Heart left ventricle (tissue), 16 donors: ENCODE measurements at places on chromosomes 7 and 10.

DNA sequence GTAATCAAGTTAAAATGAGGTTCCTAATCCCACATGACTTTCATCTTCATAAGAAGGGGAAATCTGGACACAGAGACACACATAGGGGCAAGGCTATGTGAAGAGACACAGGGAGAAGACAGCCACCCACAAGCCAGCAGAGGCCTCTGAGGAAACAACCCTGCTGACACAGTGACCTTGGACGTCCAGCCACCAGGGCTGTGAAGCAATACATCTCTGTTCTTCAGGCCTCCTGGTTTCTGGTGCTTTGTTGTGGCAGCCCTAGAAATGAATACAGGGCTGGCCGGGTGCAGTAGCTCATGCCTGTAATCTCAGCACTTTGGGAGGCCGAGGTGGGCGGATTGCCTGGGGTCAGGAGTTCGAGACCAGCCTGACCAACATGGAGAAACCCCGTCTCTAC, 183.9 kb downstream of the CXCL12 start:
- DNase-seq: no peak

DNA sequence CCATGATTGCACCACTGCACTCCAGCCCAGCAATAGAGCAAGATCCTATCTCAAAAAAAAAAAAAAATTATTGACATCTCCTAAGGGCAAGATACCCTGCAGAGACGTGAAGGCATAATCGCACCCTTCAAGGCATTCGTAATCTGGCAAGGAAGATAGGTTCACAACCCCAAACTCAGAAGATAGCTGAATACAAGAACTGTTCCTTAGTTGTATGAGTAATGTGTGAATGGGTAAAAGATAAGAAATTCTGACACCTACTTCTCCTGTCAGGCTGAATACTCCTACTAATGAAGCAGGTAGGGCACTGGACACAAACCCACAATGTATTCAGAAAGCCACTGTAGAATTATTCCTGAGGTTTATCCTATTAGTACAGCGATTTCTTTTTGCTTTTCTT, 882.4 kb upstream of the AUTS2 start:
- no peak for DNase-seq

DNA sequence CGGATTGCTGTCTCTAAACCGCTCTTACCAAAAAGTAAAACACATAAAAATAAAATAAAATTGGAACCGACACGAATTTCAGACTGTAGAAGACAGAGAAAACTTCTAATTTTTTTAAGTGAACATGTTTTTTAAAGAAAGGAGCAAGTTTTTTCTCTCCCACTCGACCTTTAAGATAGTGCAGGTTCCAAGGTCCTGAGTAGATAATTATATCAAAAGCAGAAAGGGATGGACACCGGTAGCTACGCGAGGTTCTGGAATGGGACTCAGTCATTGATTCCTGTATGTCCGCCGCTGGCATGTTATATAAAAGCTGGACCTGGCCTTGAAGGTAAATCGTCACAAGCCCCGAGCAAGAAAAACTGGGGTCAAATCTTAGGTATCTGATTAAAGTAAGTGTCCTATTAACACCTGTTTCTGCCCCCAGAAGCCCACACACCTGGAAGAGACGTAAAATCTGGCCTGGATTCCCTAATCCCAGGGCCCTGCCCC, 462 bp upstream of the CISD1 start:
- DNase-seq: no peak

DNA sequence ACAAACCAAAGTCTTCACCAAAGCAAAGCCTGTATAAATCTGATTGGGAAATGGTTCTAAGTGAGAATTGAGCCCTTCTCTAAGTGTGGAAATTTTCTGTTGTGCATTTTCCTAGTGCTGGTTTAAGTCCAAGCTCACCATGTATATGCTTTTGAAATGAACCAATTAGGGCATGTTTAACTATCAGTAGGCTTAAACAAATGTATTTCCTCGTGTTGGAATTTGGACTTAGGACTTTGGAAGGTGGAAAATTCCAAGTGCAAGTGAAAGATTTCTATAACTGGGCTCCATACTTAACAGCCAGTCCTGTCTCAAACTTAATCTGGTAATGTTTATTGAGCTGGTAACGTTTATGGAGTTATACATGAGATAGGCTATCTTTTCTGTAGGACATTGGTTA, 28.5 kb downstream of the CCNY start:
- no peak for DNase-seq

DNA sequence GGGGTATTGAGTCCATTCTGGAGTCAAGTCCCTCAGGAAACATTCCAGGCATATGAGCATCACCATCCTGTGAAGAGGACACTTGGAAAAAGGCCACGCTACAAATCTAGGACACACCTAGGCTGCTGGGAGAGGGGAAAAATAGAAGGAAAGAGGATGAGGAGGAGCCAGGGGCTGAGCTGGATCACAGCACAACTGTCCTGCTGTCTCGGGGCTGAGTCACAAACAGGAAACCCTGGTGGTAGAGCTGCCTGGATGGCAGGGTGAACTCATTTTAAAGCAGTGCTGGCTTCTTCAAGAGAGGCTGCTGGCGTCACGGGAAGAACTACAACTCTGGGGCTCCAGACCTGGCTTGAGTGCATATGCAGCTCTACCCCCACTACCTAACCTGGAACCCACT, 151.5 kb downstream of the RNF216 start:
- DNase-seq: peak; percentile 33

GRCh38 chr7:66720561-66720960, 20.0 kb upstream of the RABGEF1 start:
- no peak for DNase-seq

GRCh38 chr7:95269640-95270039, 54.7 kb downstream of the PON1 start:
- DNase-seq: no peak

- no peak for DNase-seq
These were observed 16.8 kb upstream of the CCDC172 start for GRCh38 chr10:116307455-116307854.

- DNase-seq: no peak
These were observed 14.8 kb downstream of the FOXL3 start for GRCh38 chr7:304574-305409.

- no peak for DNase-seq
These were observed 7.8 kb downstream of the ZNF713 start for GRCh38 chr7:55895021-55895420.

GRCh38 chr10:96833220-96834001, 1.3 kb downstream of the LCOR start:
- peak; percentile 31 for DNase-seq

- DNase-seq: no peak
These were observed 241.7 kb upstream of the GHITM start for GRCh38 chr10:83897626-83898025.

DNA sequence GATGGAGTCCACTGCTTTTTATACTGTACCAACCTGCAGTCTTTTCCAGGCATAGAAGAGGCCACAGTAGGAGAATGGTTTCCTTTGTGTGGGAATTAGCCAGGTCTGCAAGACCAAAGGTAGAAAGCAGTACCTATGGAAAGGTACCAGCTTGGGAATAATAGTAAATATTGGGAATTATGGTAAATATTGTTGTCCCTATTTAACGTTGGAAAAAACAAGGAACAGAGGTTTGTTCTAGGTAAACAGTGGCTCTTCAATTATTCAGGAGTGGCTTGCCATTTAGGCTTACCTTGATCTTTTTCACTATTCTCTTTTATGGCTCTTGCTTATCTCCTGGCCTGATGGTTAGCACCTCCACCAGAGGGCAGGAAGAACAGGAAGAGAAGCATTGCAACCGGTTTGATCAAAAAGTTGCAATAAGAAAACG, 43.9 kb upstream of the GSAP start:
- no peak for DNase-seq

GRCh38 chr7:129771201-129771927, 159.8 kb downstream of the NRF1 start:
- no peak for DNase-seq

- DNase-seq: no peak
These were observed 95.8 kb downstream of the RAMP3 start for GRCh38 chr7:45253368-45253767.

GRCh38 chr10:111999205-111999914, 184.2 kb downstream of the GPAM start:
- DNase-seq: no peak

GRCh38 chr10:128610113-128610512, 483.9 kb upstream of the MKI67 start:
- no peak for DNase-seq

DNA sequence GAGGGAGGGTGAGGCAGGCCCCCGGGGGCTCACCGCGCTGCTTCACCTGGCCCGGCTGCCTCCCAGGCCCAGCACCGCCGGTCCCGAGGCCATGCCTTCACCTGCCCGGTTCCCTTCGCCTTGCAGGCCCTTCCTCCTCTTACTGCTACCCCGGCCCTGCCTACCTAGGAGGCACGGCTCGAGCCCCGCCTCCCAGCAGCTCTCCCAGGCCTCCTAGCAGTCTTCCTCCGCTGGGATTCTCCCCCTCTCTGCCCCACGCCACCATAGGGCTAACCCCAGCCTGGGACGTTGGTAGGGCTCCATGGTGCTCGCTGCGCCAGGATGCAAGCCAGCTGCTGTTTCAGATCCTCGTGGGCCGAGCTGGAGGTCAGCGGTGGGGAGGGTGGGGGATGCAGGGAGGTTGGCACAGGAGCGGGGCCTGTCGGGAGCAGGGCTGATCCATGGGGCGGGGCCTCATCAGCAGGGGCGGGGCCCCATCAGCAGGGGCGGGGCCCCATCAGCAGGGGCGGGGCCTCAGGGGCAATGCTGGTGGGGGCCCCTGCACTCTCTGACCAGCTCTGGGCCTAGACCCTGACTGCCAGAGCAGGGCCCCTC, 63.3 kb downstream of the RASGEF1A start:
- peak; percentile 25 for DNase-seq

GRCh38 chr7:151448261-151449252, 8.6 kb upstream of the CRYGN start:
- peak; percentile 66 for DNase-seq

DNA sequence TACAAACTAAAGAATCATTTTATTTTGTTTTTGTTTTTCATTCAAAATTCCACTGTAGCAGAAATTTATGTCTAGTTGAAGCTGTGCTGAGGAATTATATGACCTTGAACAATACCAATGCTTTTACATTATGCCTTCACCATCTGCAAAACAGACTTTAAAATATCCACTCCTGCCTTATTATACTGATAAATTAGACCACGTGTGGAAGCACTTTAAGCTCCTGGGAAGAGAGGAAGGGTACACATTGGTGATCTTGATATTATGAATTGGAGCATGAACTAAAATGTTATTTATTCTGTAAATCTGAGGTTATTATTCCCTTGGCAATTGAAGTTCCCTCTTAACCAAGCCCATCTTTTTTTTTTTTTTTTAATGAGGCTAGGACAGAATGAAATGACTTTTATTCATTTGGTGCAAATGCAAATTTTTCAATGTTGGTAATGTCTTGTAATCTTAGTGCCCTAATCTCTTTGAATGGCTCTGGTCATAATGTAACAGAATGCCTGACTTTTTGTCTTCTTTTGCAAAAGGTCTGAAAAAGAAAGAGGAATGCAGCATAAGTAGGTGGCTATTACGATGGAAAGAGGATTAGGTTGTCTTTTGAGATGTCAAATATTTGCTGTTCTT, 139.9 kb upstream of the COBL start:
- no peak for DNase-seq

DNA sequence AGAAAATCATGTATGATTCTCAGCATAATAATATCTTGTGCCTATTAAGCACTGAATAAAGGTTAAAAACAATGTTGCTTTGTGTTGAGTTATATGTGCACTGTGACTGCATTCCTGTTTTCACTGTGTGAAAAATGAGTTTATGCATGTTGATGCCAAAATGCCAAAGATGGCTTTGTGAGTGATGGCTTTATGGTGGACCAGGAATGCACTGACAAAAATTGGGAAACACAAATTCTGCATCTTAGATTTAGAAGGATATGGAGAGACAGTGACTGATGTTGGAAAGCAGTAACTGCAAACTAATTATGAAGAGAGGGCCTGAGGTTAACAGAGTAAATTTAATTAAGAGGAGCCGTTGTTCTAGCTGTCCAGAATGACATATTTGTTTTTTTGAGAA, 440.4 kb downstream of the KIF20B start:
- no peak for DNase-seq

DNA sequence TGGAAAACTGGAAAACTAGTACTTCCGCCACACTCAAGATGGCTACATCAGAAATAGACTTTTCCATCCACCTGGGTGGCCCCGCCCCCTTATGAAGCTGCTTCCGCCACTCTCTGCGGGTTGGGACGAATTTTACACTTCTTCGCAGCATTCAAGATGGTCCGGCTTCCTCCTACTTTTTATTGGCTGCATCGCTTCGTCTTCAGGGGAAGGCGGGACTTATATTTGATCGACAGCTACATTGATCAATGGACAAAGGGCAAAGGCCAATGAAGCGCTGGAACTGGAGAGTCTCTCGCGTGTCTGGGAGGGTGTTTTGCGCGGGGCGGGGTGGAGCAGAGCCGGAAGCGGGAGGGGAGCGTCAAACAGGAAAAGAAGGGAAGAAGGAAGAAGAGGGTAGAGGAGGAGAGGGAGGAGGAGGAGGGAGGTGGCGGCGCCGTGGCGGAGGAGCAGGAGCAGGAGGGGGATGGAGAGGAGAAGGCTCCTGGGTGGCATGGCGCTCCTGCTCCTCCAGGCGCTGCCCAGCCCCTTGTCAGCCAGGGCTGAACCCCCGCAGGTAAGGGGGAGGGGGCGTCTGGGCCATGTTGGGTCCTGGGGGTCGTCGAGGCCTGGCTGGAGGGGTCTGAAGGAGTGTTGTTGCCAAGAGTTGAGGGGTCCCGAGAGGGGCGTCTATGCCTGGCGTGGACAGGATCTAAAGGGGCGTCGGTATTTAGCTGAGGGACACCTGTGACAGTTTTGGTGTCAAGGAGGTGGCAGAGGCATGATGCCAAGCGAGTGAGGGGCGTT, at the start of gene WBP1L:
TSS of gene WBP1L (plus strand) at position 361 of the 786 bp plus-strand sequence. CDS start at position 467, 106 bp downstream.
- DNase-seq: peak; percentile 97

DNA sequence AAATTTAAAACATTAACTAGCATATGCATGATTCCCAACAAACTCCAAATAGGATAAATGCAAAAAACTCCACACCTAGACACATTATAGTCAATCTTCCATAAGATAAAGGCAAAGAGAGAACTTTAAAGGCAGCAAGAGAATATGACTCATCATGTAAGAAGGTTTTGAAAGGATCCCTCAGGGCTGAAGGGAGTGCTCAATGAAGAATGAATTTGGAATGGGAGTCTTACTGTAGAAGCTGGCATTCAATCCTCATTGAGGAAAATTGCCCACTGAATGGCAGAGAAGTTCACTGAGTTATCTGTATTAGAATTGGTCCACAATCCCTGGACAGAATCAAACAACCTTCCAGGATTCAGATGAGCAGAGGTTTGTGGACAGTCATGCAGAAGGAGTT, 26.1 kb upstream of the ZNF365 start:
- no peak for DNase-seq

- no peak for DNase-seq
These were observed 50.7 kb downstream of the HSPA12A start for GRCh38 chr10:116691635-116692034.

DNA sequence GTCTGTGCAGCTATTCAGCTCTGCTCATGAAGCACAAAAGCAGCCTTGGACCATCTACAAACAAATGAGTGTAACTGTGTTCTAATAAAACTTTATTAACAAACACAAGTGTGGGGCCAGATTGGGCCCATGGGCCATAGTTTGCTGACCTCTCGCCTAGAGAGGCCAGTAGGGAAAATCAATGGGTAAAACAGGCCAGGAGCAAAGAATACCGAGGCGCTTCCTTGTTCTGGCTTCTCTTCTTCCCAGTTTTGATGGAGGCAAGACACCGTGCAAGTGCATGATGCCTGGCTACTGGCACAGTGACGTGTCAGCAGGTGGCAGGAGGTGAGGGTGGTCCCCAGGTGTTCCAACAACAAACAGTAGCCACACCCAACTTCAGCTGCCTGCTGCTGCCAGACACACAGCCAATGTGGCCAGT, 94.3 kb upstream of the SDK1 start:
- DNase-seq: no peak
